Dermis microvascular lymphatic vessel endothelial cell (primary cell): ENCODE measurements at places on chromosomes 7 and 10.

DNA sequence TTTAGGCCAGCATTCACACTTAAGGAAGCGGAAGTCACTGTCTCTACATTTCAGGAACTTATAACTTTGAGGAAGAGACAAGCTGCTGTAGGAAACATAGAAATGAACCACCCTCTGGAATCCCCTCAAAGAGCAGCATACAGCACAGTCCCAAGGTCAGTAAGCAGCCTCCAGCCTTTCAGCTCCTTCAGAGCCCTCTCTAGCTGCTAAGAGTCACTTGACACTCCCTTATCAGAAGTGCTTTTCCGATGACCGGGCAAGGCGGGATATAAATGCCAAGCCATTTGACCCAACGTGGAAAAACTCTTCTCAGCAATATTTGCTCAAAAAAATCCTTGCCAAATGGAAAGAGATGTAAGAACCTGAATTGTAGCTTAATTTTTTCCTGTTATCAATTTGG lies 1284.3 kb downstream of the XPNPEP1 start:
- DNase-seq: no peak

GRCh38 chr7:148722340-148723165 lies 23.9 kb downstream of the CUL1 start:
- DNase-seq: no peak

DNA sequence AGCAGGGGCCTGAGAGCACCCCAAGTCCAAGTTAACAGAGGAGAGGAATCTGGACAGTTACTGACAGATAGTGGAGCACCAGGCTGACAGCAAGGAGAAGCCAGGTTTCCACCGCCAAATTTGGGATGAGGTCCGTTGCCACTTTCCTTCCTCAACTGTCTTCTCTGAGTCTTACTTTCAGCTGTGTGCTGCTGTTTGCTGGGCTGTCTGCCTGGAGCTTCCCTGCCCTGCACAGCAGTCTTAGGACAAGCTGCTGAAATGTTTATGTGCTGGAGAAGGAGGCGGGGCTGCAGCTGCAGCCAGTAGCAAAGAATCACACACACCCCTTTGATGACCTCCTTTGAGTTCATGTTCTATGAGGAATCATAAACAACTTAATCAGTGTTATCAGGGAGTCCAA lies 17.4 kb upstream of the CYP3A7 start:
- no peak for DNase-seq

GRCh38 chr7:103988468-103989199 lies 824 bp downstream of the RELN start:
- DNase-seq: peak; percentile 26

- peak; percentile 92 for DNase-seq
Measured at GRCh38 chr10:80472234-80473095, 18.4 kb downstream of the TSPAN14 start.

GRCh38 chr7:73992101-73992562 lies 35.8 kb upstream of the ELN start:
- DNase-seq: no peak

- DNase-seq: no peak
Measured at GRCh38 chr10:69936091-69936490, 116.6 kb upstream of the MACROH2A2 start.

GRCh38 chr10:77827366-77827765 lies 99.2 kb downstream of the DLG5 start:
- DNase-seq: no peak

DNA sequence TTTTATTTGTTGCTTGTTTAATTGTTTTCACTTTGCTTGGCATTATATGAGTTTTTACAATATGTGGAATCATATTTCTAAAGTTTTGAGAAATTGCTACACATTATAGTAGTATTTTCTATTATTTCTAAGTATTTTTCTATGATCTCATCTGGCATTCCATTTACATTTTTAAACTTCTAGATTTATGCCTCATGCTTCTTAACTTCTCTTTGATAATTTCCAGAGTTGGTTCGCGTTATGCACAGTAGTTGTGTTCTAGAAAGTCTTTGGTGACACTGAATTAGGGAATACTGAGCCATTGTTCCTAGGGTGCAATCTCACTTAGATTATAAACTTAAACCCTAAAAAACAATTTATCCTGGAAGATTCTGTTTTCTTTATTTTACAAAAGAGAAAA lies 129.2 kb downstream of the GNAI1 start:
- no peak for DNase-seq

DNA sequence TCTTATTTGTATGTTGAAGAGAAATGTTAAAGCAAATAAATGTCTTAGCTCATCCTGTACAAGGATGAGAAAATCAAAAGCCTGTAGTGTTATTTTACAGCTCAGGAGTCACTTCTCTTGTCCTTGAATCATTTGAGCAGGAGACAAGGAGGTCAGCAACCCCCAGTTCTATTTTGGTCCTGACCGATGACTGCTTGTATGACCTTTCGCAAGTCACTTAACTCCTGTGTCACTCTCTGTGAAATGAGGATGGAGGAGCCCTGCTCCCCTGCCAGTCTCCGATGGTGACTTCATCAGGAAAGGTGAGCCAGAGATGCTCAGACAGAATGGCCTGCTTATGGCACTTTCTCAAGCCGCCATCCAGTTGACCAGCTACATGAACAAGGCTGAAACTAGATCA lies 101.0 kb downstream of the CELF2 start:
- DNase-seq: no peak
